ENCODE measurements at places on chromosomes 16 and 17.

DNA sequence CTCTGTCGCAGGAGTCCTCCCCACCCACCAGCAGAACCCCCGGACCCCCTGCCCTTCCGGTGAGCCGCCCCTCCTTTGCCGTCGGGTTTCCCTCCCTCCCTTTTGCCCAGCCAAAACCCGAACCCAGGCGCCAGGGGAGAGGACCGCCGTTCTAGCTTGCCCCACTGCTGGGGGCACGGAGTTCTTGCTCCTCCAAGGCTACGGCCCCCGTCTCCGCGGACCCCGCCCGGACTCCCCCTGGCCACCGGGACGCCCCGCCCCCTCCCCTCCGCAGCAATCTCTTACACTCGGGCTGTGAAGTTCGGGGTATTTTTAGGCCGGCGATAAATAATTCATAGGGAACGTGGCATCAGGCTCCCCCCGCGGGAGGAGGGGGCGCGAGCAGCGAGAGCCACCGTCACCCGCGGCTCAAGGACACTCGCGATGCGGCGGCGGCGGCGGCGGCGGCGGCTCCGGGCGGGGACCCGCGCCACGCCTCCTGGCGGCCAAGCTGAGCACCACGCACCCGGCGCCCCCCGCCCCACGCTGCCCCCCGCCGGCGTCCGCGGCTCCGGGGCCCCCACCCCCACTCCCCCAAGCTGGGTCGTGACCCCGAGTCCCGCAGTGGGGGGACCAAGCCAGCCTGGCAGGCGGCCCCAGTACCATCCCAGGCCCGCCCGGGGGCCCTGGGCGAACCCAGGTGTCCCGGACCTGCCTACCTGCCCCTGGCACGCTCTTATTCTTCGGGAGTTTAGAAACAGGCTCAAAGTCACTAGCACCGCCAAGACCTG lies at the start of gene GRIN2C:
Gene GRIN2C, minus strand, starts transcription at position 427 of the 770 bp plus-strand sequence. CDS start 4,793 bp downstream, outside the sequence.
- peaks cover 76% of the 10 kb centered on the region for H3K27me3 ChIP-seq
- peak within 1 kb of the TSS; percentile 66 for H3K4me3 ChIP-seq
- H3K36me3 ChIP-seq, result peaks cover 4% of the 10 kb centered on the region
- H3K4me1 ChIP-seq, result peaks cover 10% of the 10 kb centered on the region
- H3K27ac ChIP-seq, result no peak within 1 kb of the TSS
- no peak for DNase-seq

- DNase-seq, result no peak
- peaks cover 51% of the 10 kb centered on the region for H3K36me3 ChIP-seq
- no peaks in the 10 kb centered on the region for H3K4me1 ChIP-seq
- H3K27ac ChIP-seq, result no peak overlapping the region
- no peaks in the 10 kb centered on the region for H3K27me3 ChIP-seq
- H3K4me3 ChIP-seq, result no peak overlapping the region
These were observed 9.1 kb upstream of the PSMC3IP start for GRCh38 chr17:42586514-42587230.

GRCh38 chr17:73286863-73287296 lies 24.9 kb downstream of the CDC42EP4 start:
- H3K27ac ChIP-seq, result peak overlapping the region; percentile 70
- H3K27me3 ChIP-seq, result no peaks in the 10 kb centered on the region
- no peak for DNase-seq
- H3K36me3 ChIP-seq, result peaks cover 2% of the 10 kb centered on the region
- H3K4me3 ChIP-seq, result no peak overlapping the region

GRCh38 chr16:48623304-48624016 lies 13.5 kb upstream of the N4BP1 start:
- H3K27me3 ChIP-seq, result no peaks in the 10 kb centered on the region
- DNase-seq, result peak; percentile 81
- peaks cover 10% of the 10 kb centered on the region for H3K4me1 ChIP-seq
- no peaks in the 10 kb centered on the region for H3K36me3 ChIP-seq
- peak overlapping the region; percentile 27 for H3K27ac ChIP-seq

DNA sequence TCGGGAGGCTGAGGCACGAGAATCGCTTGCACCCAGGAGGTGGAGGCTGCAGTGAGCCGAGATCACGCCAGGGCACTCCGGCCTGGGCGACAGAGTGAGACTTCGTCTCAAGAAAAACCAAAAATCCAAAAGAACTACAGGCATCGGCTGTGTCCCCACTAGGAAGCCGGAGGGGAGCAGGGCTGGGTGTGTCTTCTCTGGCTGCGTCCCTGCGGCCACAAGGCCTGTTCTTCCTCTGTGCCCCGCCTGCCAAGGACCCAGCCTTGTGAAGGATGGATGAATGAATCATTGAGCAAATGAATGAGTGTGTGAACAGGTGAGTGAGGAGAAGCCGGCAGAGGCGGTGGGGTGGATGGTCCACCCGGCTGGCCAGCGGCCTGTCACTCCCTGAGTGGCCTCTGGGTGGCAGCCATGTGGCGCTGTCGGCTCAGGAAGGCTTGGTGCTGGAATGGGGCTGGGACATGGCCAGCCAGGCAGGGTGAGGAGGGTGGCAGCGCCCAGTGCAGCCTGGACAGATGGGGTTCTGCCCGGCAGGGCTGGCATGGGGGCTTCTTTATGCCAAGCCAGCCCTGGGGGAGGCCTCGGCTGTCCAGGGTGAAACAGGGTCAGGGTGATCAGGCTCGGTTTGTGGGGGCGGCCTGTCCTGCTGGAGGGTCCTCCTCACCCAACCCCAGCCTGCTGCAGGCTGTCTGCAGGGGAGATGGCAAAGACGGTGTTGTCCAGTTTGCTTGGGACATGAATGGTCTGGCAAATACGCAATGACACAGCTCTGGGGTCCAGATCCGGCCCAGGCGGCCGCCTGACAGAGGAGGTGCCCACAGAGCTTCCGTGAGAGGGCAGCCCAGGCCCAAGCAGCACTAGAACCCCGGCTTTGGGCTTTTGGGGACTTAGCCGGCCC lies 21.7 kb downstream of the SLC25A10 start:
- no peaks in the 10 kb centered on the region for H3K36me3 ChIP-seq
- no peak overlapping the region for H3K4me3 ChIP-seq
- no peaks in the 10 kb centered on the region for H3K27me3 ChIP-seq
- peaks cover 24% of the 10 kb centered on the region for H3K4me1 ChIP-seq
- H3K27ac ChIP-seq, result no peak overlapping the region

DNA sequence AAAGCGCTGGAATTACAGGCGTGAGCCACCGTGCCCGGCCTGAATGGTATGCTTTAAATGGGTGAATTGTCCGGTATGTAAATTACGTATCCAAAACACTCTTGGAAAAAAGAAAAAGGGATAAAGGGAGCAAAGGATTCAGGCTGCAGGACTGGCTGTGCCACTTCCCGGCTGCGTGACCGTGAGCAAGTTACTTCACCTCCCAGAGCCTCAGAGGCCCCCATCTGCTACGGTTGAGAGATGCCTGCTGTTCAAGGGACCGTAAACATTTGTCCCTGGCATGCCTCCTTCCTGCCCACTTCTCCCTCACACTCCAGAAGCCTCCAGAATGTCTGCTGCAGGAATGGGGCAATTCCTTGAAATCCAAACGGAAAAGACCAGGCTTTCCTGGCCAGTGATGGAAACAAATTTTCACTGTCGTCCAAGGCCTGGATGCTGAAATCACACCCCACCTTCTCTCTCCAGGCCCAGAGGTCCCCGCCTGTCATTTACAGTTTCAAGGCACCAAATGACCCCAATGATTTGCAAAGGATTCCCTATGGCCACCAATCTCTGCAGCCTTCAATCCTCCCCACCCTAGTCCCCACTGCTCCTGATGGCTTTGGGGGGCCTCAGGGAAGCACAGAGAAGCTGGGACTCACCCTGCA lies 22.9 kb upstream of the LITAF start:
- no peak overlapping the region for H3K4me3 ChIP-seq
- H3K4me1 ChIP-seq, result peaks cover 24% of the 10 kb centered on the region
- no peaks in the 10 kb centered on the region for H3K36me3 ChIP-seq
- H3K27me3 ChIP-seq, result peaks cover 46% of the 10 kb centered on the region
- H3K27ac ChIP-seq, result 0 out of 2 replicates have a peak overlapping the region, but pooled peaks have one; percentile 53

GRCh38 chr16:3101841-3102470 lies 2.9 kb upstream of the ZSCAN10 start:
- no peaks in the 10 kb centered on the region for H3K27me3 ChIP-seq
- H3K36me3 ChIP-seq, result peaks cover 7% of the 10 kb centered on the region
- H3K4me3 ChIP-seq, result peak overlapping the region; percentile 61
- peak; percentile 72 for DNase-seq
- H3K27ac ChIP-seq, result peak overlapping the region; percentile 99

DNA sequence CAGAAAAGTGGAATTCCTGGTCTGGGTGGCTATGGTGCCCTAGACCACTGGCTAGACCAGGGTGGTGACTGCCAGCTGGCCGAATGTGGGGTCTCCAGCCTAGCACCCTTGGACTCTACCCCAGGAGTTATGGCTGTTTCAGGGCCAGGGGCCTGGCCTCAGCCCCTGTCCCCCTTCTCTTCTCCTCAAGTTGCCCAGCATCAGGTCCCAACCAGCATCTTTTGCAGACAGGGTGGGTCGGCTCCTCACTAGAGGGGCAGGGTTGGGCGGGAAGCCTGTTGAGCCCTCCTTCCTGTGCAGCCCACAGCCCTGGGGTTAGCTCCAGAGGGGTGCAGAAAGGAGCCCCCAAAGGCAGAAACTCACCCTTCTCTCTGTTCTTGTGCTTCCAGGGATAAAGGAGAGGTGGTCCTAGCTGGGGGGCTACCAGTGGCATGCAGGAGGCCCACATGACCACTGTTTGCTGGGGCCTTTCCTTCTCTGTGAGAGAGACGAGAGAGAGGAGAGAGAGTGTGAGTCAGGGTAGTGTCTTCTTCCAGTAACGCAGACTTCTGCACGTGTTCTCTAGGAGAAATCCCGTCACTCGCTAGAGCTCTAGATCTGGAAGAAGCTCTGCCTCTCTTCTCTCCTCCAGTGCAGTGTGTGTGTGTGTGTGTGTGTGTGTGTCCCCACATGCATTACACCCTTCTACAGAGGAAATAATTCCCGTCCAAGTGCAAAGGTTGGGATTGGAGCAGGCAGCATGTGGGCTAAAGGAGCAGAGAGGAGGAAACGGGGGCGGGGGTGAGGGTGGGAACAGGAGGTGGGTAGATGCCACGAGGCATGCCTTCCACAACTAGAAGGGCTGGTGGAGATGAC lies 209.4 kb downstream of the SEC14L1 start:
- H3K4me3 ChIP-seq, result no peak overlapping the region
- DNase-seq, result no peak
- no peaks in the 10 kb centered on the region for H3K27me3 ChIP-seq
- H3K36me3 ChIP-seq, result no peaks in the 10 kb centered on the region
- H3K4me1 ChIP-seq, result peaks cover 27% of the 10 kb centered on the region

DNA sequence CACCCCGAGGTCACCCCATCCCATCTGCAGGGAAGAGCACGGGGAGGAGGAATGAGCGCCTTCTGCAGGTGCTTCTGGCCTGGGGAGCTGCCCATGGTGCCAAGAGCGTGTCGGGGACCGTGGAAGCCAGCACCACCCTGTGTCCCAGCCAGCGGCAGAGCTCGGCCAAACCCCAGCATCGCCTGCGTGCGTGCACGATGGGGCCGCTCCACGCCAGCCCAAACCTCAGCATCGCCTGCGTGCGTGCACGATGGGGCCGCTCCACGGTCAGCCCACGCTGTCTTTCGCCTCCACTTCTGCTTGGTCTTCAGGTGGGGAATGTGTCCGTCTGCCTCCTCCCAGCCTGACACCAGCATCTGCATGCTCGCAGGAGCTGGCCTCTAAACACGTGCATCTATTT lies 13.9 kb downstream of the GALNS start:
- peaks cover 4% of the 10 kb centered on the region for H3K36me3 ChIP-seq
- no peak for DNase-seq
- H3K4me3 ChIP-seq, result no peak overlapping the region

DNA sequence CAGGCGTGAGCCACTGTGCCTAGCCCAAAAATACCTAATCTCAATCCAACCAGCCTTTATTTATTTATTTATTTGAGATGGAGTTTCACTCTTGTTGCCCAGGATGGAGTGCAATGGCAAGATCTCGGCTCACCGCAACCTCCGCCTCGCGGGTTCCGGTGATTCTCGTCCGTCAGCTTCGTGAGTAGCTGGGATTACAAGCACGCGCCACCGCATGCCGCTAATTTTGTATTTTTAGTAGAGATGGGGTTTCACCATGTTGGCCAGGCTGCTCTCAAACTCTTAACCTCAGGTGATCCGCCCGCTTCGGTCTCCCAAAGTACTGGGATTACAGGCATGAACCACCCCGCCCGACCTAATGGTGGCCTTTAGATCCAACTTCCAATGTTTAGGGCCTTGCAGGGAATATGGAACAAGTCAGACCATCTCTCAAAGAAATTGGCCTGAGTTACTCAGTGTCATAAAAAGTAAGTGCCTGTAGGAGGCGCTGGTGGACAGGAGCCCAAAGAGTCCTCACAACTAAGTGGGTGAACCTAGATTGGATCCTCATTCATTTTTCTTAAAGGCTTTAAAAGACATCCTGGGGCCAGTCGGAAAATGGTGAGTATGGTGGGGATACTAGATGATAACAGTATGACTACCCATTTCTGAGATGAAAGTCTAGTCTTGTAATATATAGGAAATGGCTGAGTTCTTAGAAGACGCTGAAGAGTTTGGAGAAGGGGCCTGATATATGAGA lies 4.6 kb downstream of the ZSCAN10 start:
- peak overlapping the region; percentile 37 for H3K4me3 ChIP-seq
- peaks cover 42% of the 10 kb centered on the region for H3K4me1 ChIP-seq
- peak overlapping the region; percentile 96 for H3K27ac ChIP-seq
- H3K27me3 ChIP-seq, result no peaks in the 10 kb centered on the region

GRCh38 chr16:46929378-46930332 lies 43.8 kb downstream of the DNAJA2 start:
- no peak overlapping the region for H3K27ac ChIP-seq
- peak; percentile 84 for DNase-seq
- H3K36me3 ChIP-seq, result peaks cover 31% of the 10 kb centered on the region
- H3K4me3 ChIP-seq, result no peak overlapping the region
- H3K4me1 ChIP-seq, result peaks cover 6% of the 10 kb centered on the region
- H3K27me3 ChIP-seq, result no peaks in the 10 kb centered on the region

GRCh38 chr16:3487521-3488410 lies 7.5 kb downstream of the C16orf90 start:
- H3K36me3 ChIP-seq, result peaks cover 16% of the 10 kb centered on the region
- H3K4me1 ChIP-seq, result no peaks in the 10 kb centered on the region
- no peak for DNase-seq
- H3K27me3 ChIP-seq, result no peaks in the 10 kb centered on the region

GRCh38 chr17:27733773-27734172 lies 66.6 kb downstream of the NOS2 start:
- no peak for DNase-seq
- H3K27ac ChIP-seq, result no peak overlapping the region
- no peaks in the 10 kb centered on the region for H3K27me3 ChIP-seq
- H3K36me3 ChIP-seq, result no peaks in the 10 kb centered on the region
- H3K4me3 ChIP-seq, result no peak overlapping the region

All from WTC11 (cell line).